ENCODE measurements at places on chromosomes 1 and 21. TPM values are rescaled to one million over a fixed set of nuclear protein-coding genes. Genes with fewer than 3 reads are reported as not detected.
A peak's percentile ranks its signal among the peaks of the same experiment; 100 is the strongest.

- H3K36me3 ChIP-seq, result no peaks in the 10 kb centered on the region
- no peaks in the 10 kb centered on the region for H3K4me1 ChIP-seq
- H3K4me3 ChIP-seq, result no peak overlapping the region
- H3K27me3 ChIP-seq, result no peaks in the 10 kb centered on the region
Measured at GRCh38 chr1:190847166-190847565, 369.5 kb upstream of the BRINP3 start.

Gene WNT3A
- total RNA-seq, result 1.5 TPM

- H3K4me1 ChIP-seq, result no peaks in the 10 kb centered on the region
- H3K4me3 ChIP-seq, result no peak overlapping the region
- DNase-seq, result no peak
- H3K36me3 ChIP-seq, result no peaks in the 10 kb centered on the region
Measured at GRCh38 chr1:48931506-48932192, 155.0 kb upstream of the BEND5 start.

Gene GCSAML
- total RNA-seq, result 0.84 TPM

DNA sequence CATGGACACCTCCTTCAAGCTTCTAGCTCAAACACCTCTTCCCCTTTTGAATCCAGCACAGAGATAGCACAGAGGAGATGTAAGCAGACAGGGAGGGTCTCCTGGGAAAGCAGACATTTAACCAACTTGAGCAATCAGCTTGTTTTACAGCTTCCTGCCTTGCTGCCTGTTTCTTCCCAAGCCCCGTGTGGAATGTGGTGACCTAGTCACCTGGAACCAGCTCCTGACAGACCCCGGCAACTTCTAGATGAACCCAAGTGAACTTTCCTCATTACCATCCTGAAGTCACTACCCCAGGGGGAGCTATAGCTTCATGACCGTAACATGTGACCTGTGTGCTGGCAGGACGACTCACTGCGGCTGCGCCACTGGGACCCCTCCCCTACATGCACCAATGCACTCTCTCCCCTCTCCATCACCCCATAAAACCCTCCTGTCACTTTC lies 24.1 kb upstream of the TTF2 start:
- H3K4me3 ChIP-seq, result no peak overlapping the region
- H3K27ac ChIP-seq, result no peak overlapping the region
- no peaks in the 10 kb centered on the region for H3K4me1 ChIP-seq
- no peaks in the 10 kb centered on the region for H3K36me3 ChIP-seq

- H3K4me3 ChIP-seq, result no peak overlapping the region
- no peak for DNase-seq
- no peaks in the 10 kb centered on the region for H3K36me3 ChIP-seq
- no peaks in the 10 kb centered on the region for H3K4me1 ChIP-seq
Measured at GRCh38 chr1:2444138-2444591, 31.8 kb upstream of the PEX10 start.

Gene MEX3A
- 3.6 TPM for total RNA-seq

Gene SPATA1
- 1.9 TPM for total RNA-seq

GRCh38 chr1:161166669-161167548 lies 683 bp downstream of the PPOX start:
- no peaks in the 10 kb centered on the region for H3K27me3 ChIP-seq
- peak overlapping the region; percentile 62 for H3K4me3 ChIP-seq
- peak; percentile 35 for DNase-seq
- peaks cover 64% of the 10 kb centered on the region for H3K36me3 ChIP-seq

All from left lung (tissue), 14 donors.